ENCODE measurements at places on chromosomes 3 and 15.
A peak's percentile ranks its signal among the peaks of the same experiment; 100 is the strongest.

DNA sequence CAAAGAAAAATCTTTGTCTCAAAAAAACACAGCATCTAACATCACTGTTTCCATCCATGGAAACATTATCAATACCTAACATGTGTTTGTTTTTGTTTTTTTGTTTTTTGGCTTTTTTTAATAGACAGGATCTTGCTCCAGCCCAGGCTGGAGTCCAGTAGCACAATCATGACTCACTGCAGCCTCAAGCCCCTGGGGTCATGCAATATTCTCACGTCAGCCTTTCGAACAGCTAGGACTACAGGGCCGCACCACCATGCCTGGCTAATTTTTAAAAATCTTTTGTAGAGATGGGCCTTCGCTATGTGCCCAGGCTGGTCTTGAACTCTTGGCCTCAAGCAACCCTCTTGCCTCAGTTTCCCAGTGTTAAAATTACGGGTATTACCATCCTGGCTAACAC is 52.8 kb downstream of the RAF1 start:
- no peak for DNase-seq

- DNase-seq: peak; percentile 1
Measured at GRCh38 chr3:153829606-153830170, 291.5 kb upstream of the ARHGEF26 start.

- DNase-seq: no peak
Measured at GRCh38 chr3:185843126-185843525, 18.3 kb upstream of the IGF2BP2 start.

GRCh38 chr15:70794596-70795310 is 31.4 kb upstream of the UACA start:
- DNase-seq: peak; percentile 87

GRCh38 chr3:49411535-49411967 is 225 bp downstream of the RHOA start:
- peak; percentile 33 for DNase-seq

- no peak for DNase-seq
Measured at GRCh38 chr3:13125092-13126015, 52.1 kb upstream of the IQSEC1 start.

DNA sequence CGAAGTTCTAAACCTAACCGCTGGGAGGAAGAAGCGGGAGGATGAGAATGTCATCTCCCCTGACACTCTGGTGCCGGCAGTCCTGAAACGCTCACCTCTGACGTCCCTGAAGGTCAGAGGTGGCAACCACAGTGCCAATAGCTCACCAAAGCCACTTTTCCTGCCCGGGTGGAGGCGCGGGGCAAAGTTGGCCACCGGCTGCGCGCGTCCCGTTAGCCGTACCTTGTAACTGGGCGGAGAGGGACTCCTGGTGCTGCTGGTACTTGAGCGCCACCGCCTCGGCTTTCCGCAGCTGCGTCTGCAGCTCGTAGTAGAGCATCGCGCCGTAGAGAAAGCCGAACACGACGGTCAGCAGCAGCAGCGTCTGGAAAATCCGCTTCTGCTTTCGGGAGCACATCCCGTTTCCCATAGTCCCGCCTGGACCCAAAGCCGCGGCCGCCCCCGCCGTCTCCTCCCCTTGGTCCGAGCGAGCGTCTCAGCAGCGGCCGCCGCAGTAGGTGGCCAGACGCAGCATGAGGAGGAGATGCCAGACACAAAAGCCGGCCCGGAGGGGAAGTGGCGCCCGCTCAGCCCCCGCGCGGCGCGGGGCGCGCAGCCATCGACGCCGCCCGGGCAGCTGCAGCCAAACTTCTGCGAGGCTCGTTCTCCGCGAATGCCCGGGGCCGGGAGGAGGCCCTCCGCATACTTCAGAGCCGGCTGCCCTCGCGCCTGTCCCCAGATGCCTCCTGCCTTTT is 680 bp downstream of the GOLIM4 start:
- DNase-seq: peak; percentile 69

GRCh38 chr15:92970656-92971055 is 70.5 kb downstream of the CHD2 start:
- DNase-seq: peak; percentile 33

DNA sequence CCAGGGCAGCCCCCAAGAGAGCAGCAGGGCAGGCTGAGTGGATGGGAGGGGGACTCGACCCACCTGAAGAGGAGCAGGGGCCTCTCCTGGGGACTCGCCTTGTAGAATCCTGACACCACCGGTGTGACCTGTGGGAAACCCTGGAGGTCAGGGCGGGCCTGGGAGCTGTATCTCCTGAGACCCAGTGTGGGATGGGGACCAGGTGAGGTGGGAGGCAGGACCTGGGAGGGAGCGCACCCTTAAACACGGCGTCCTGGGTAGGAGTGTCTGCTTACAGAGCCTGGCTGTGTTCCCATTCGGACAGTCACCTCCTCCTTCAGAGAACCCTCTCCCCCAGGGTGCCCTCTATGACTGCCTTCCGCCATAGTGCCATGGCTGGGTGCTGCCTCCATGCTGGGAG is 27.1 kb downstream of the C15orf39 start:
- no peak for DNase-seq

- DNase-seq: no peak
Measured at GRCh38 chr3:186458306-186459107, 85.7 kb downstream of the CRYGS start.

- no peak for DNase-seq
Measured at GRCh38 chr3:183949690-183950089, 65.0 kb upstream of the PARL start.

- DNase-seq: peak; percentile 43
Measured at GRCh38 chr3:45958321-45958791, 15.1 kb downstream of the CXCR6 start.

- DNase-seq: no peak
Measured at GRCh38 chr15:96416218-96416933, 85.9 kb downstream of the NR2F2 start.

DNA sequence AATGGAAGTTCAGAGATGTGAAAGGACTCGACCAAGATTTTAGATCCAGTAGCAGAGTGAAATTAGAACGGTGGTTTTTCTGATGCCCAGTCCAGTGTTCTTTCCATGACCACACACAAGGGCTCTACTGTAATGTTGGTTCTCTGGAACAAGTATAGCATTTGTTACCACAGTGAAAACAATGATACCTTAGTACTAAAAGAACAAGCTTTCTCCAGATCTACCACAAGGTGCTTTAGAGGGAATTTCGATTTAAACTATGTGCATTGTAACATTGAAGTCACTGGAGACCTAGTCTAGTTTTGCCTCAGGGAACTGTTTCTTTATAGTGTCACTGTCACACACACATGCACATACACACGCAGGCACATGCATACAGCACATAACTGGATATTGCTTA is 12.8 kb upstream of the CCNL1 start:
- no peak for DNase-seq

GRCh38 chr3:134965865-134966481 is 170.9 kb downstream of the EPHB1 start:
- DNase-seq: no peak

DNA sequence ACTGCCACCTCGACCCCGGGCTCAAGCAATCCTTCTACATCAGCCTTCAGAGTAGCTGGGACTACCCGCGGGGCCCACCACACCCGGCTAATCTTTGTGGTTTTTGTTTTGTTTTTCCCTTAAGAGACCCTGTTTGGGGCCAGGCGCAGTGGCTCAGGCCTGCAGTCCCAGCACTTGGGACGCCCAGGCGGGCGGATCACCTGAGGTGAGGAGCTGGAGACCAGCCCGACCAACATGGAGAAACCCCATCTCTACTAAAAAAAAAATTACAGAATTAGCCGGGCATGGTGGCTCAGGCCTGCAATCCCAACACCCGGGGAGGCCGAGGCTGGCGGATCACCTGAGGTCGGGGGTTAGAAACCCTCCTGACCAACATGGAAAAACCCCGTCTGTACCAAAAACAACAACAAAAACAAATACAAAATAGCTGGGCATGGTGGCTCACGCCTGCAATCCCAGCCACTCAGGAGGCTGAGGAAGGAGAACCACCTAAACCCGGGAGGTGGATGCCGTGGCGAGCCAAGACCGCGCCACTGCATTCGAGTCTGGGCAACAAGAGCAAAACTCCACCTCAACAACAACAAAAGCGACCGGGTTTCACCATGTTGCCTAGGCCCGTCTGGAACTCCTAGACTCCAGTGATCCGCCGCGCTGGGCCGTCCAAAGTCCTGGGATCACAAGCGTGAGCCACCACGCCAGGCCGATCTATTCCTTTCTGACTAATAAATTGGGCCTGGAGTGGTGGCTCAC is 8.1 kb upstream of the FAN1 start:
- no peak for DNase-seq

GRCh38 chr15:40182358-40183029 is 21.6 kb downstream of the BUB1B start:
- DNase-seq: no peak

- no peak for DNase-seq
Measured at GRCh38 chr3:100956276-100956675, 36.9 kb downstream of the ABI3BP start.
